ENCODE measurements at places on chromosomes 2 and 18.

GRCh38 chr18:57561261-57561660 is 25.2 kb downstream of the FECH start:
- DNase-seq = no peak

- peak; percentile 7 for DNase-seq
These were observed 110.9 kb downstream of the STK39 start for GRCh38 chr2:168136392-168136977.

DNA sequence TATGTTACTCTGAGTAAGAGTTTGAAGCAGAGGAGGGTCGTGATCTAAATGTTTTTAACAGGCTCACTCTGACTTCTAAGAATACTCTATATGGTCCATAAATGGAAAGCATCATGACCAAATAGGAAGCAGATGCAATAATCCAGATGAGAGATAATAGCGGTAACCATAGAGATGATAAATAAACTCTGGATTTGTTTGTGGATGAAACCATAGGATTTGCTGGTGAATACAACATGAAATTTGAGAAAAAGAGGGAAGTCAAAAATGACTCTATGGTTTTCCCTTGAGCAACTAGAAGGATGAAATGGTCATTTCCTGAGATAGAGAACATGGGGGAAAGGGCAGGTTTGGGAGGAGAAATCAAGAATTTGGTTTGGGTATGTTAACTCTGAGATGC is 3.9 kb downstream of the HEATR5B start:
- no peak for DNase-seq

GRCh38 chr2:177164584-177165052 is 48.0 kb upstream of the HNRNPA3 start:
- peak; percentile 68 for DNase-seq

DNA sequence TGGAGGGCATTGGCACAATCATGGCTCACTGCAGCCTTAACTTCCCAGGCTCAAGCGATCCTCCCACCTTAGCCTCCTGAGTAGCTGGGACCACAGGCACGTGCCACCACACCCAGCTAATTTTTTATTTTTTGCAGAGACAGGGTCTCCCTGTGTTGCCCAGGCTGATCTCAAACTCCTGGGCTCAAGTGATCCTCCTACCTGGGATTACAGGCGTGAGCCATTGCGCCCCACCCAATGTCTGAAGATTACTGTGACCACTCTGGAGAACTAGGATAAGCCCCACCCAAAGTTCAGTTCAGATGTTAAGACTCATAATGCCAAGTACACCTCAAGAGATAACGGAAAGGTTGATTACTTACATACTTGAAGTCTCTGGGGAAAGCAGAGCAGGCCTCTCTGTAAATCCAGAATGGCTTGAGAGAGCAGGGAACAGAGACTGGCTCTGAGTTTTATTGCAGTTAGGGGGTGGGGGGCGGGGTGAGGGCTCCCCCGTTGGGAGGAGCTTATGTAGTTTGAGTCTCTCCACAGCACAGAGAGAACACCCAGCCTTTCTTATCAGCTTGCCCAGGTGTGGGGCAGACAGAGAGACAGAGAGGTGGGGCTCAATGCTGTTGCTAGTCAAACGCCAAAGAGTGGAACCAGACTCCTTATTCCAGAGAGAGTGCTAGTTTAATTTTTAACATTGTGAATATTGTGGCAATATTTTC is 26.5 kb upstream of the ERICH2 start:
- DNase-seq = no peak

All from central memory CD4-positive, alpha-beta T cell (primary cell).